ENCODE measurements at places on chromosomes 7 and 10. TPM values are rescaled to one million over a fixed set of nuclear protein-coding genes. Genes with fewer than 3 reads are reported as not detected.

MMRN2 gene
- total RNA-seq = 18.1 TPM

GRCh38 chr7:46156853-46157252, 235.8 kb upstream of the IGFBP3 start:
- DNase-seq = no peak

DNA sequence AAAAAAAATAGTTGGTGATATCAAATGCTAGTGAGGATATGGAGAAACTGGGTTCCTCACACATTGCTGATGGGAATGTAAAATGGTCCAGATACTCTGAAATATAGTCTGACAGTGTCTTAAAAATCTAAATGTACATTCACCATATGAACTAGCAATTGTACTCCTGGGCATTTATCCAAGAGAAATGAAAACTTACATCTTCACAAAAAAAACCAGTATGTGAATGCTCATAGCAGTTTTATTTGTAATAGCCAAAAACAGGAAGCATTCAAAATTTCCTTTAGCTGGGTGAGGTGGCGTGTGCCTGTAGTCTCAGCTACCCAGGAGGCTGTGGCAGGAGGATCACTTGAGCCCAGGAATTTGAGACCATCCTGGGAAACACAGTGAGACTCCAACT, 2.1 kb upstream of the SSC4D start:
- no peak for DNase-seq

- no peak for DNase-seq
These were observed 7.8 kb downstream of the BAMBI start for GRCh38 chr10:28684986-28685580.

- no peak for DNase-seq
These were observed 9.1 kb upstream of the CXCL12 start for GRCh38 chr10:44393834-44394547.

KLHL7 gene
- 16.3 TPM for total RNA-seq

- no peak for DNase-seq
These were observed 431.5 kb upstream of the PCDH15 start for GRCh38 chr10:55232553-55232952.

DNA sequence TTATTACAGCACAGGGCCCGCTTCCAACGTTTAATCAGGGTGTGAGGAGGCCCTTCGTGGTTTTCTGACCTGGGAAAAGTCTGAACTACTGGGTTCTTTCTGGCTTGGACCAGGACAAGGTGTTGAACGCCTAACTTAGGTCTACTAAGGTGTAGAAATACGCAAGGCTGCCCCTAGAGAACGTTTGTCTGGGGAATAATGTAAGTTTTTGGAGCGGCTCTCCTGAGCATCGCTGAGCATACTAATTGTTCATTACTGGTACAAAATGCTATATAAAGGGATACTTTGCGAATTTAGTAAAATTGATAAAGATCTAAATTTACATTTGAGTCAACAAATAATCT, 32.4 kb upstream of the TOMM7 start:
- no peak for DNase-seq

DNA sequence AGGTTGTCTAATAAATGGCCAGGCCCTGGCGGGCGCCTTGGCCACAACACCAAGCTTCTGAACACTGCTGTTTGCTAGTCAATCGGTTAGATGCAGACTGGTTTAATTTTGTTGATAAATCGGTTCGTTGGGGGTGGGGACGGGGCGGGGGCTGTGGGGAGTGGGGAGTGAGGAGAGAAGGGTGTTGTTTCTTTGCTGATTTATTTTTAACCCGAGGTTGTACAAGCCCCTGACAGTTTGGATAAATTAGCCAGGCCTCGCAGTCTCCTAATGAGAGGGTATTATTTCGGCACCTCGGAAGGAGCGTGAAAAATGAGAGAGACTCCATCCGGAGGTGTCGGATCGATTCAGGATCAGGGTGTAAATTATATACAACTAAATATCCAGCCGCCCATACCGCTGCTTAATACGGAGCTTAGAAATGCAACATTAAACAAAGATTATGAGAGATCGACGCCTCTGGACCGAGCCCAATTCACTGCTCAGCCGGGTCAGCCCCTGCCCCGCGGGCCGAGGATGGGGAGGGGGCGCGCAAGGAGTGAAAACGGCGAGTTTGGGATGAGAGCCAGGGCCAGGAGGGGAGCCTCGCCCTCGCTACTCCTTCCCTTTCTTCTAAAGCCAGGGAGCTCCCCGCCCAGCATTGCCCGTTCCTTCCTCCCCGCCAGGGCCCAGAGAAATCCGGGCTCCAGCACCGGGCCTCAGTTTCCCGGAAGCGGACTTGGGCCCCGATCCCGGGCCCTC, 8.0 kb downstream of the UNCX start:
- no peak for DNase-seq

- DNase-seq = no peak
These were observed 115.0 kb upstream of the CCDC6 start for GRCh38 chr10:60021361-60021760.

DNA sequence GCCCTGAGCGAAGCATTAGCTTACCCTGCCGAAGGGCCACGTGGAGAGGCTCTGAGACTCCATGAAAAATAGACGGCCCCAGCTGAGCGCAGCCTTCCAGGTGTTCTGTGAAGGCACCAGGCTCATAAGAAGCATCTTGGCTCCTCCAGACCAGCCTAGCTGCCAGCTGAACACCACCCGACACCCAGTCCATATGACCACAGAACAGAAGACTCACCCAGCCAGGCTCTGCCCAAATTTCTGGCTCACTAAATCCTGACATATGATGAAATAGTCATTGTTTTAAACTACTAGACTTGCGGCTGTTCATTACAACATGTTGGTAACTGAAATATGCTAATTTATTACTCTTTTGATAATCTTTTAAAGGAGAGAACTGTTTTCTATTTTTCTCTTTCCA, 99.5 kb upstream of the ABI1 start:
- no peak for DNase-seq

DNA sequence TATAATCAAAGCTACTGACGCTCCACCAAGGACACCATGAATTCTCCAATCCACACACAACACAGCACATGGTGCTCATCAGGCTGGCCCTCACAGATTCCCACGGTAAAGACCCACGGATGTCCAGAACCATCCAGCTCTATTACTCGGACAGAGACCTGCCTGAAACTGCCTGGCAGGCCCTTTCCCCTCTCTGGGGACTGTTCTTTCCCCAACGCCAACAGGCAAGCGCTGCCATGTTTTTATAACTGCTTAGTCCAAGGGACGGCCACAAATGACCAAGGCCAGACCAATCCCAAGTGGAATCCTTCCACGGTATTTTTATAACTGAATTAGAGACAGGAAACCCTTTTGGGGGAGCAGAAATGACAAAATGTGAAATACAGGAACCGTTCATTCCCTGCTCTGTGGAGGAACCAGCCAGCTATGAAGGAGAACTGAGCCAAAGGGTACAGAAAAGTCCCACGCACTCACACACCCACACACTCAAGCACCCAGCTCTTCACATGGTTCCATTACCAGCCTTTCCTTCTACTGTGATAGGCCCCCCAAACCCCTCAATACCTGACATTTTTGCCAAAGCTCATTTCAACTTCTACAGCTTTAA, 4.1 kb downstream of the PIP4K2A start:
- DNase-seq = no peak

EPDR1 gene
- 2.8 TPM for total RNA-seq

DNA sequence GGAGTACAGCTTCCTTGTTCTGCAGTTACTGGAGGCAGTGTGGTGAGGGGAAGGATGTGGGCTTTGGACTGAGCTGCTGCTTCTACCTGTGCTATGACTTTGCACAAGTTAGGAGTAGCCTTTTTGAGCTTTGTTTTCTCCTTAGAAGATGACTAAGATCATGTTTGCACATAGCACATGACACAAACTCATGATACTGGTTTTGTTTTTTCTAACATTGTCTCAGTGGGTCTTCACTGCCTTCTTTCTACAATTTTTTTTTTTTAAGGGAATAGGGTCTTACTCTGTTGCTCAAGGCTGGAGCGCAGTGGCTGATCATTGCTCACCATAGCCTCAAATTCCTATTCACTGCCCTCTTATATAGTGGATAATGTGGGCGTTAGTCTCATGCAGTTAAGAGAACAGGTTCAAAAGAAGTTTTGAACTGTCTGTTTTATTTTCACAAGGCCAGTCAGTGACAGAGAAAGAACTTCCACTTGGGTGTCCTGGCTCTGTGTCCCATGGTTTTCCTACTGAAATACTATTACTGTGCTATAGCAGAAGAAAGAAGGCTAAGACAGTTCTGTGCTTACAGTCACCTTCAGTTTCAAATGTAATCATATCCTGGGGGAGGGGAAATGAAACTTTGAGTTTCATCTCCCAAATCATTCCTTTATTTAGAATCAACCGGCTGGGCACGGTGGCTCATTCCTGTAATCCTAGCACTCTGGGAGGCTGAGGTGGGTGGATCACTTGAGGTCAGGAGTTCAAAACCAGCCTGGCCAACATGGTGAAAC, 72.0 kb downstream of the KAT6B start:
- no peak for DNase-seq

OPALIN gene
- not detected for total RNA-seq

MRLN gene
- not detected for total RNA-seq

GRCh38 chr7:135856356-135857144, 107.9 kb upstream of the FAM180A start:
- DNase-seq = no peak

STAMBPL1 gene
- total RNA-seq = 3.5 TPM

DNA sequence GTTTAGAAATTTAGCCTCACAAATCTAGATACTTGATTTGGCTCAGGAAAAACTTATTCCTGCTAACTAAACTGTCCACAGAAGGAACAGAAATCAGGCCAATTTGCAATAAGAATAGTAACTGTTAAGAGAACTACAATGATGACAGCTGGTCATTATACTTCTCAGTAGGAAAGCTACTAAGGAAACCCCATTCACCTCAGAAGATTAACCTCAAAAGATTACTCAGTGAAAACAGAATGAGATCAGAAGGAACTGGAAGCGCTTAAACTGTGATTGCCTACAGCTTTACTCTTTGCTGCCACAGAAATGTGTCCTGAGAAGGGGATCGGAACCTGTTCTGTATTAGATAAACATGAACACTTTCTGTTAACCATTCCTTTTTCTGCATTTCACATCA, 24.3 kb upstream of the DNAJB12 start:
- no peak for DNase-seq

BLNK gene
- total RNA-seq = 50.5 TPM

- DNase-seq = no peak
These were observed 108.8 kb upstream of the EEPD1 start for GRCh38 chr7:36044101-36044892.

- DNase-seq = no peak
These were observed 81.2 kb upstream of the UCN3 start for GRCh38 chr10:5283305-5284158.

GRCh38 chr10:74418285-74418872, 267.4 kb downstream of the ADK start:
- no peak for DNase-seq

DNA sequence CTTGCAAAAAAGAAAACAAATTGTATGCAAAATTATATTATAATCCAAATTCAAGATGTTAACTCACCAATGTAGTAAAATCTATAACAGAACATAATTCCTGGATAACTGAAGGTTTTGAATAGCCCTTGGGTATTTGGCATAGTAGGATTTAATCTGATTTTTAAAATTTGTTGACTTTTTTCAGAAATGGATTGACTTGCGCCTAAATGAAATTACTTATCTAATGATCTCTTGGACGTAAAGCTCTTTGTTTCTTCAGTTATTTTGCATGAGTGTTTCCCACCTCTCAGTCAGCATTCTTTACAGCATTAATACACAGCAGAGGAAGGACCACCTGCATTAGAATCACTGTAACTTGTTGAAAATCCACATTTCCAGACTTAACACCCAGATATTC, 169.6 kb downstream of the SEPTIN7 start:
- no peak for DNase-seq

- no peak for DNase-seq
These were observed 66.3 kb downstream of the MTERF1 start for GRCh38 chr7:91814189-91814588.

DNA sequence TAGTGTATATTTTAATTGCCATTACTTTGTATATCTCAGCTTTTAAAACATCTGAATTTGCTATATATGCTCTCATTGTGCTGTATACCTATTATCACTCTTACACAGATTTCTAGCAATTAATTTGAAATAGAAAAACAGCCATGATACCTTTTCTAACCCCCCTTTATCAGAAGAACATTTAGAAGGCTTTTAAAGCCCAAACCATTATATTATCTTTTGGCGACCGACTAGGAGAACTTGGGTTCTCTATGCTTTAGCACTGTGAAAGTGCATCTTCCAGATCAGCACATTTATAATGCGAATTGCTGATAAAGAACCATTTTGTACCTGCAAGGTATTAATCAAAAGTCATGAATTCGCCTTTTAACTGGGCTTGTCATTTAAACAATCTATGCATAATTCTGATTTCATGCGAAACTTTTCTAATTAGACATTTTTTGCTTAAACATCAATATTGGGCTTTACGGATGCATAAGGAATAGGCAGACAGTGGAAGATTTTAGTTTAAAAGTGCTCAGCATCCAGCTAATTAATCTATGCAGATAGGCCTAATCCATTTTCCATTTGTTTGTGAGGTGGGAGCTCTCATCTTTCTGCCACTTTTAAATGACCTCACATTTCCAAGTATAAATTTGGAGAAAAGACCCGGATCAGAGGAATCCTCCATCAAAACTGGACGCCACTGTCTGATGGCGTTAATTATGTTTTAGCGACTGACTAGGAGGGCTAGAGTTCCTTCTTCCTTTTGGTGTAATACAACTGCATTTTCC, 1.2 kb upstream of the MLLT10 start:
- no peak for DNase-seq

- no peak for DNase-seq
These were observed 158.9 kb downstream of the EGFR start for GRCh38 chr7:55177589-55178261.

DNA sequence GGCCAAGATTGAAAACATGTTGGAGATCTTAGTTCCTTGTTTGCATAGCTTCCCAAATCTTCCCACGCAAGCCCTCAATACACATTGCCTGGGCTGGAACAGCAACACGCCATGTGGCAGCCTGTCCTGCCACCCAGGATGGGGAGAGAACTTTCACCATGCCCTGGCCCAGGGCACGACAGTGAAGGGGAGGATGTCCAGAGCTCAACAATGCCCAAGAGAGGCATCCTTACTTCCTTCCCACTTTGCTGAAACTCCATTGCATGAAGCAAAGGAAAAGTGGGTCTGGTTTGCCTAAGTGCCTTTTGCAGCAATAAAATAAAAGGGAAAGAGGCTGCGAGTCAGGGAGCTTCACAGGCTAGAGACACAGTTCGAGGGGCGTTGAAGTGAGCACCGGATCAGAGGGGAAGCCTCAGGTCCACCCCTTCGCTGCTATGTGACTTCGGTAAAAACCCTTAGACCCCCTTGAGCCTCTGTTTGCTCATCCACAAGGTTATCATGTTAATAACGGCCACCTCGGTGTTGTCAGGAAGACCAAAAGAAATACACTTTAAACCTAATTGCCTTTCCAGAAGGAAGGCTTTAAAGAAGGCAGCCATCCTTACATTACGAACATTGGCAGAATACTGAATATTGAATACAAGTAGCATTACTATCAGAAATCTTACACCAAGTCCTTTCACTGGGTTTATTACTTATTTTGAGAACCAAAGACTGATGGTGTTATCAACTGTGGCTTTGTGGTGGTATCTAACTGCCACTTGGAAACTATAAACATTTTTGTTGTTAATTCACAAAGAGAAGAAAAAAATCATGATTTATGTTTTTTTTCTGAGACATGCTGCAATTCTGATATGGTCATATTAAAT, 133.3 kb downstream of the ICA1 start:
- no peak for DNase-seq

GRCh38 chr7:140229101-140229525, 52.3 kb upstream of the KDM7A start:
- DNase-seq = no peak

GRCh38 chr10:101236376-101237080, 7.3 kb upstream of the LBX1 start:
- no peak for DNase-seq
